Epithelial cell of umbilical artery (primary cell): ENCODE measurements at places on chromosomes 3 and 15. TPM values are rescaled to one million over a fixed set of nuclear protein-coding genes. Genes with fewer than 3 reads are reported as not detected.

Gene SCN11A
- under 0.01 TPM in 1 of 2 replicates, not detected in the other for total RNA-seq

Gene TRIM42
- total RNA-seq: not detected in 2 replicates

Gene C3orf20
- total RNA-seq: not detected in 2 replicates

Gene VIPR1
- total RNA-seq: 0.32 and 0.46 TPM in 2 replicates

Gene MLF1
- 7.9 and 9.7 TPM in 2 replicates for total RNA-seq

Gene THRB
- under 0.01 TPM in 1 of 2 replicates, not detected in the other for total RNA-seq

Gene C3orf85
- not detected in 2 replicates for total RNA-seq

Gene TEX55
- total RNA-seq: not detected in 2 replicates

Gene MORC1
- total RNA-seq: not detected in 2 replicates

Gene CCR8
- not detected in 2 replicates for total RNA-seq

Gene ITPKA
- 0.46 and 0.65 TPM in 2 replicates for total RNA-seq

Gene DNAJB8
- total RNA-seq: not detected in 2 replicates

Gene FOXL2
- total RNA-seq: under 0.01 and 0.30 TPM in 2 replicates

Gene MOBP
- not detected in 2 replicates for total RNA-seq

Gene ADAMTS9
- total RNA-seq: 38.3 and 60.1 TPM in 2 replicates

Gene MAP1A
- total RNA-seq: 0.65 and 1.5 TPM in 2 replicates

Gene RAB6B
- 0.32 and 0.61 TPM in 2 replicates for total RNA-seq

Gene SNX1
- total RNA-seq: 40.3 and 52.1 TPM in 2 replicates
